ENCODE measurements at places on chromosomes 11 and 22. TPM values are rescaled to one million over a fixed set of nuclear protein-coding genes. Genes with fewer than 3 reads are reported as not detected.

DNA sequence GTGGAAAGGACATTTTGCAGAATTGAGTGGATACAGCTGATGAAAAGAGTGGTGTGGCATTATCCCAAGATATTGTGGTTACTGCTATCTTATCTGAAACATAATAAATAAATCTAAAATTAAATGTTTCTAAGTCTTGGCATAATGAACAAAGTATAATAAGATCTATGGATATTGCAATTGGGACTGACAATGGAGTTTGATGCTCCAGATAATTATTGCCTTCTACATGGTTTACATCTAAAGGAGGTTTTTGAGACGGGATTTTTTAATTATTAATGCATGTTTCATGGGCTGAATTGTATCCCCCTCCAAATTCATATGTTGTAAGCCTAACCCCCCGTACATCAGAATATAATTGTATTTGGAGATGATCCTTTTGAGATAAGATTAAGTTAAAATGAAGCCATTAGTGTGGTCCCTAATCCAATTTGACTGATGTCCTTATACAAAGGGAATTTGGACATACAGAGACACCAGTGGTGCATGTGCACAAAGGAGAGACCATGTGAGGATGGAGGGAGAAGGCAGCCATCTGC, 198.5 kb downstream of the MSANTD4 start:
- no peak for DNase-seq

- no peak for DNase-seq
Observed at GRCh38 chr22:16955678-16956210, 52.3 kb downstream of the GAB4 start.

- no peak for DNase-seq
Observed at GRCh38 chr11:60996381-60997138, 25.1 kb downstream of the CD6 start.

DNA sequence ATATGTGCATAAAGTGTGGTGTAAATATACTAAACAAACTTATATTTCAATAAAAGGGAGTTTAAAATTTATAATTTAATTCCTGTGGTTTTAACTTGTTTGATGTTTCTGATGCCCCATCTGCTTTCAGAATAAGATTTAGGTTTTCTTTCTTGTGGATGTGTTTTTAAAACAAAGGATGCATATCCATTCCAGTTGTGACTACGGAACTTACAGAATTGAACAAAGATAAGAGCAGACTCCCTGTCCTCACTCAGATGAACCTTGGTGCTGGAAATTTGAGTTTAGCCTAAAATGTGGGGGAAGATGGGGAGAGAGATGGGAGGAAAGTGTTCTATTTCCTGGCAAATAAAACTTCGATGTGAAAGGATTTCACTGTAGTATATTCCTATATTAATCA, 2.5 kb downstream of the FJX1 start:
- no peak for DNase-seq

- DNase-seq = no peak
Observed at GRCh38 chr11:5042091-5042490, 4.2 kb upstream of the OR52J3 start.

GRCh38 chr11:131723088-131723487, 352.7 kb downstream of the NTM start:
- no peak for DNase-seq

DNA sequence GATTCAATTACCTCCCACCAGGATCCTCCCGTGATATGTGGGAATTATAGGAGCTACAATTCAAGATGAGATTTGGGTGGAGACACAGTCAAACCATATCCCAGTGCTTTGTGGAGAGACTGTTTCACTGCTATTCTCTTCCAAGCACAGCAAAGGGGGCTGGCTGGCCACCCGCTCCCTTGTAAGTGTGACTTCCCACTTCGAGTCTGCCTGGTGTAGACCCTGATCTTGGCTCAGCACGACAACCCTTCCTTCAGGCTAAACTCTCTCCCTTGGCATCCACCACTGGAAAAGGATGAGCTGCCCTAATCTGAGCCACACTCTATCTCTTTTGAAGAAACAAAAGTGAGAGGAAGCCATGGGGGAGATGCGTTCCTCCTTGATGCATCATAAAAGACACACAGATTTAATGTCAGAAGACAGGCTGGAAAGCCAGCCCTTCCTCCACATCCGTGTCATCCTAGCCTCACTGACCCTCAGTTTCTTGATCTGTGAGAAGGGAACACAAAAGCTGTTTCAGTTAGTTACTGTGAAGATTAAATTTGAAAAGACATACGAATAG, 64.7 kb upstream of the CDON start:
- DNase-seq = no peak

DNA sequence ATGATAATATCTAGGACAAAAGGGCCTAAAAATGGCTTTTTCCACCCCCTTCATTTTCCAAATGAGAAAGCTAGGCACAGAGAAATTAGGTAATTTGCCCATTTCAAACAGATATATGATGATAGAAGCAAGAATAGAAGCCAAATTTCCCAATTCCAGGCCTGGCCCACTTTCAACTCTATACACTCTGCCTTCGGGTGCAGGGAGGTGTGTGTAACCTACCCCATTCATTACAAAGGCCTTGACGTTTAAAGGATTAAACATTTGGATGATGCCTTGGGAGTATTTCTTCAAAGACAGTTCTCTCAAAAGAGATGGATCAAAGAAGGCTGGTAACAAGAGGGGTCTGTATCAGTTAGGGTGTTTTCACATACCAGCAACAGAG, 134.1 kb downstream of the CCDC34 start:
- DNase-seq = no peak

SLC22A12 gene
- not detected for total RNA-seq

OR51E2 gene
- total RNA-seq = not detected

DNA sequence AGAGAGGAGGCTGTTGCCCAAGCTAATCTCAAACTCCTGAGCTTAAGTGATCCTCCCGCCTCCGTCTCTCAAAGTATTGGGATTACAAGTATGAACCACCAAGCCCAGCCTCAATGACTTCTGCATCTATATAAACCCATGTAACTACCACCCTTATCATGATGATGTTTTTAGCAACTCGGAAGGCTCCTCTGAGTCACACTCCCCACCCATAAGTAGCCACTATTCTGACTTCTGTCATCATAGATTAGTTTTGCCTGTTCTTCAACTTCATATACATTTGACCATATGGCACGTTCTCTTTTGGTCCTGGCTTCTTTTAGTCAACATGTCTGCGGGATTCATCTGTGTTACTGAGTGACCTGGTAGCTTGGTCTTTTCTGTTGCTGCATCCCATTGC, 6.4 kb upstream of the FOSL1 start:
- DNase-seq = no peak

CSNK2A3 gene
- 3.1 TPM for total RNA-seq

GRCh38 chr22:29635734-29636357, 32.4 kb downstream of the NF2 start:
- no peak for DNase-seq

GRCh38 chr11:18492888-18493287, 33.9 kb downstream of the TSG101 start:
- no peak for DNase-seq

- no peak for DNase-seq
Observed at GRCh38 chr11:18974192-18974591, 35.0 kb upstream of the MRGPRX1 start.

DNA sequence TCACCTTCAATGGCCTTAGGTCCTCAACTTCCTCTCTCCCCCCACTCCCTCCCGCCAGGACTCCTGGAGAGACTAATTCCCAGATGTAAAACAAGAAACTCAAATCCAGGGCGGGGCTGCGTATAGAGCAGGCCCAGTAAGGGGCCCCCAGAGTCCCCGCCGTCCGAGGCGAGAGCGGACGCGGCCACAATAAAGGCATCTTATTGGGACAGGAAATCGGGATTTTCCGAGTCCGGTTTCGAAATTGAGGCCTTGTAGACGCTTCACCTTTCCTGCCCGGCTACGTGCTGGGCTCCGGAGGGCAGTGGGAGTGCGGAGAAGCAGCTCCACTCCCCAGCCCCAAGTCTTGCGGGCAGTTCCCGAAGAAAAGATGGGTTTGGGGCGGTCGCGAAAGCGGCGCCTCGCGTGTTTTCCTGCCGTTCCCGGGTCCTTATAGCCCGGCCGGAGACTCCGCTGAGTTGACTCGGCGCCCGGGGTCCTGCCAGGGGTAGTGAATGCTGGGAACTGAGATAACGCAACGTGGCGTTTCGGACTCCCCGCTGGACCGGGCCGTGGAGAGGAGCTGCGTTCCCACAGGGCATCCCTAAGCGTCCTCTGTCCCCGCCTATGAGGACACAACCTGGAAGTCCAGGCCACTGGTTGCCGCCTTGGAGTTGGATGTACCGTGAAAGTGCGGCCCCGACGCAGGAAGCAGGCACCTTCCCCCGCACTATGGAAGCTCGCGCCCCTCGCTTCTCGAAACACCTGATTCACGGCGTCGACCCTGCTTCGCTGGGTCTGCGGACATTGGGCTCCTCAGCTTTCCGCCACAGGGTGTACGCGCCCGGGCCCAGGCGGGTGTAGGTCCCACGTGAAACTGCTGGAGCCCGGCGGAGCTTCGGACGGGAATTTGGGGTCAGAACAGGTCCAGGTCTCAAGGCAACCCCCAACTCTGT, 4.8 kb upstream of the CHRM1 start:
- DNase-seq = no peak

LRRC10B gene
- total RNA-seq = 1.2 TPM

- peak; percentile 70 for DNase-seq
Observed at GRCh38 chr11:1308743-1309497, 512 bp downstream of the TOLLIP start.

DNA sequence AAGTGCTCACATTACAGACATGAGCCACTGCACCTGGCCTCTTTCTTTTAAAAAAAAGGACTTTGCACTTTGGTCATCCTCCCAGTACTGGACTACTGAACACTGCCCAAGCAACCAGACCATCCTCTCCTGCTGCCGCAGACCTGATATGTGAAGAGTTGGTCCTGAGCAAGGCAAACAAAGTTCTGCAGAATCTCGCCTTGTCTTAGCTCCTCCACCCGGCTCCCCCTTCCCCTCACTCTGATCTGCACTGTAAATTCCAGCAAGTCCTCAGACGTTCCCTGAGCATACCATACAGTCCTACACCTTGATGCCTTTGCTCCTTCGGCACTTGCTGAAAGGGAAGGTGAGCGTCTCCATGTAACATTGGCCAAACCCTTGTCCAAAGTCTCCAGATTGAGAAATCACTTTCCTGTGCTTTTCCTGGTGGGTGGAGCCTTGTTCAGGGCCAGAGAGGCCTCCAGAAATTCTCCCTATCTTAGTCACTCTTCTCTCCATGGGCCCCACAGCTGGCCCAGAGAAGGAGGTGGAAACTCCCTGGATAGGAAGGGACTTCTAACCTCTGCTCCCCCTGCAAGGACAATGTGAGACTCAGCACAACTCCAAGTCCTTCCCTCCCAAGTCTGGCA, 47.0 kb upstream of the TIMP3 start:
- no peak for DNase-seq

LRRC56 gene
- total RNA-seq = 1.7 TPM

DNA sequence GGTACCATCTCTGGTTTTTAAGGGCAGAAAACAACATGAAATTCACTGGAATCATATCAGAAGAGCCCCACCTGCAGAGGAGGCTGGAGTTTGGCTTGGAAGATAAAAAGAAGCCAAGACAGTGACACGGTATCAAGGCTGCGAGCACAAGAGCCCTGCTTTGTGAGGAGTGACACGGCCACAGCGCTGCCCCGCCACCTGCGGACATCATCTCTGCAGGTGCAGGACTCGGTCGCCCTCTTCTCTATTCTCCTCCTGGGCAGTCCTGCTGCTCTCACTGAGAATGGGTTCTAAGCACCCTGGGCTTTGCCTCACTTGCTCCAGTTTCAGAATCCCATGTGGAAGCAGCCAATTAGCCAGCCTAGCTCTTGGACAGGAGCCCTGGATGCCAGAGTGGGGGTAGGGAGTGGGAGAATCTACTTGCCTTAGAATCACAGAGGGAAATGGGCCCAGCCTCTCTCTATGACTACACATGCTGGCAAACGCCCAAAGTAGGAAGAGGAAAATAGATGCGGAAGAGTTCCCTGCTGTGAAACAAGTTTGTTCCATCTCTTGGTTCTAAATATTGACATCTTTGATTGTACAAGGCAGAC, 17.1 kb downstream of the APOL4 start:
- no peak for DNase-seq

PICK1 gene
- 71.6 TPM for total RNA-seq

- no peak for DNase-seq
Observed at GRCh38 chr11:15536438-15536837, 421.7 kb downstream of the INSC start.

TIMP3 gene
- total RNA-seq = 295 TPM

APOL5 gene
- total RNA-seq = not detected

PTPN5 gene
- 1.7 TPM for total RNA-seq

MS4A6E gene
- total RNA-seq = not detected

- no peak for DNase-seq
Observed at GRCh38 chr11:116057000-116057399, 552.8 kb upstream of the CADM1 start.

YPEL4 gene
- 1.7 TPM for total RNA-seq

GRCh38 chr11:59962107-59962482, 1.7 kb upstream of the OOSP4A start:
- no peak for DNase-seq

KRTAP5-11 gene
- total RNA-seq = 7.3 TPM

DNA sequence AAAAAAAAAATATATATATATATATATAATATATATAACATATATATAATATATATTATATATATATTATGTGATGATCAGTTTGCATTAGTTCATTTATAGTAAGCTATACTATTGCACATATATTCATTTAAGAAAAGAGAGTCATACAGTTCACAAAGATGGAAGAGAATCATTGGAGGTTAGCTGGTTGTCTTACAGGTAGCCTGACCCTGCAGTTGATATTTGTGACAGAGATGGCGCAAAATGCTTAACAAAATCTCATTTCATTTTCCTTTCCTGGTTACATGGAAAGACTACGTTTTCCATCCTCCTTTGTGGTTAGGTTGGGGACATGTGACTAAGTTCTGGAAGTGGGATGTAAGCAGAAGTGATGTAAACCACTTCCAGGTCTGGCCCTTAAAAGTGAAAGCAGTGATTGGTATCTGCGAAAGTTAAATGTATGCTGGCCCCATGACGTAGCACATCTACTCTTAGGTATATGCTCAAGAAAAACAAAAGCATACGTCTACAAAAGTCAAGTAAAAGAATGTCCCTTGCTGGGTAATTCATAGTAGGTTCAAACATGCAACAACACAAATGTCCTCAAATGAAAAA, 7.2 kb upstream of the TMEM135 start:
- no peak for DNase-seq

- peak; percentile 91 for DNase-seq
Observed at GRCh38 chr22:43152357-43153071, 1.2 kb downstream of the TSPO start.

DNA sequence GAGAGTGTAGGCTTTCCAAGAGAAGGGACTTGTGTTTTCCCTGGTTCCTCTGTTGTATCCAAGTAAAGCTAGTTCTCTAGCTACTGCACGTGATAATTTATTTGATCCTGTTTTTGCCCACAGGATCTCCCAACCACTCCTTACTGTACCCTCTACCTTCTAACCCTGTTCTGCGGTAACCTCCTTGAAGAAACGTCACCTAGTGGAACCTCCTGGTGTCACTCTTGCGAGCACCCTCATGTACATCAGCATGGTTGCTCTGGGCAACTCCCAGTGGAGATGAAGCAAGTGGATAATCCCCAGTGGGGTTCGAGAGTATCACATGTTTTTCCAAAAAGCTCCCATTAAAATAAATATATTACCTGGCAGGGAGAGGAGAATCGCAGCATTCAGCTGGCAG, 108.9 kb upstream of the CLMP start:
- DNase-seq = no peak

- DNase-seq = peak; percentile 80
Observed at GRCh38 chr11:69055598-69056516, 7.1 kb downstream of the TPCN2 start.

All from suprapubic skin (tissue), 4 donors.